ENCODE measurements at places on chromosomes 1 and 21. TPM values are rescaled to one million over a fixed set of nuclear protein-coding genes. Genes with fewer than 3 reads are reported as not detected.

Gene MFN2
- 50.2 TPM for total RNA-seq

Gene CLCA4
- total RNA-seq, result not detected

Gene HEYL
- total RNA-seq, result 15.4 TPM

DNA sequence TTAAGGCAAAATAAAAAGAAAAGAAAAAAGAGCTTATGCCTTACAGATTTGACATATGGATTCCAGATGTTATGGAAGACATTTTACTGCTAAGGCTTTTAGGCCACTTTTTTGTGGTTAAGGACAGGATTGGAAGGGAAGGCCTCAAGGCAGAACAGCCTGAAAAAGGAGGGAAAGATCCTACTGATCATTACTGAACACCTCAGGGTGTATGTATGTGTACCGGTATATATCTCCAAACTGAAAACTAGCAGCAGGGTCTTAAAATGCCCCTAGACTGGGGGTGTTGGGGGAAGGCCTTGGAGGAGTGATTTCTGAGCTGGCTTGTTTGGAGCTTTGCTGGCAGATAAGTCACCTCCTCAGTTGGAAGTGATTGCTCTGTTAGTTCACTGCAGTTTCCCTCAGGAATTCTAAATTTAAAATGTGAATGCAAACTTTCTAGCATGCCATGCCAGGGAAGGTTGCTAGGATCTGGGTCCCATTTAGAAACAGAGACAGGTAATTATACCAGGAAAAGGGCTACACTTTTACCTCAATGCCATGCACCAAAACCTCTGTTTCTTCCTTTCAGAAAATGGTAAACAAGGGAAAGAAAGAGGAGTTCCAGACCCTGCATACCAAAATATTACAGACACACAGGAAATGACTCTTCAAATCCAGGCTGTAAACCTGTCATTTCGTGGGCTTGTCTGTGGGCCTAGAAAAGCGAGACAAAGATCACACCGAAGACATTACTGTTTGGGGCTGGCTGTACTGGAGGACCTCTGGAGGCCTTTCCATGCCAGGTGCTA, 15.0 kb downstream of the C1orf52 start:
- peaks cover 16% of the 10 kb centered on the region for H3K4me1 ChIP-seq
- H3K4me3 ChIP-seq, result no peak overlapping the region
- H3K36me3 ChIP-seq, result no peaks in the 10 kb centered on the region
- H3K27me3 ChIP-seq, result no peaks in the 10 kb centered on the region

DNA sequence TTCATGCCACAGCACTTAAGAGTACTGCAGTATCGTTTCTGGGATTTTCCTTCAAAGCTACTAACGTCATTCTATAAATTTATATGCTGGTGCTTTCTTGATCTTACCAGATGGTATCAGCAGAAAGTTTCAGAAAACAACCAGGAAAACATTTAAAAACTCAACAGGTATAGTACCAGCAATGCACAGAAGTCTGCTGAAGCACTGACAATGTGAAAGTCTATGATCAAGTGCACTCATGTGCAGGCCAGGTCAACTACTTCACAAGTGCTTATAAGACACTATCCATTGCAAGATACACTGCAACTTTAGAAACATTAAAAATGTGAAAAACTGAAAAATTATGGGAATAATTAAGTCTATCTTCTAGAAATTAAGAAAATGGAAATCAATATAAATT, 34.7 kb downstream of the LYST start:
- no peaks in the 10 kb centered on the region for H3K4me1 ChIP-seq
- H3K4me3 ChIP-seq, result no peak overlapping the region
- H3K27me3 ChIP-seq, result no peaks in the 10 kb centered on the region
- H3K27ac ChIP-seq, result no peak overlapping the region
- peaks cover 25% of the 10 kb centered on the region for H3K36me3 ChIP-seq

DNA sequence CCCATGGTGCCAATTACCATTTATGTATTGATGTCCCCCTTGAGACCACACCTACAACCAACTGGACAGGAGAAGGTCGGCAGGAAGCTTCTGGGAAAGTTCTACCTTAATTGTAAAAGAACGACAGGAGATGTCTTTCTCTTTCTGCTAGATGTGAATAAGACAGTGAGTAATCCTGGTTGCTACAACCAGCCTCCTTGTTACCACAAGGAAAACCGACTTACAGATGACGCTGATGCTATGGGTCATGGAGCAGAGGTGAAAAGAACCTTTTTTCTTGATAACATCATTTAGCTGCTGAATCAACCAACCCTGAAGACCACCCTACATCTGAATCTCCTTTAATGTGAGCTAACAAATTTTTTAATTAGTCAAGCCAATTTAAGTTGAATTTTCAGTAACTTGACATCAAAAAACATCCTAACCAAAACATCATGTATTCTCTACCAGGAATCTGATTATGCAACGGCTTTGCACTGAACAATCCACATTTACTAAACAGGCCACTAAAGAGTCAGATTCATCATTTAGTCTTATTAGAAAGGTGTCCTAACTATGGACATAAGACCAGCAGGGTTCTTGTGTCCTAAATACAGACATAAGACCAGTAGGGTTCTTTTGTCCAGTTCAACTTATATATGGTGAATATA, 23.0 kb downstream of the RGS2 start:
- H3K36me3 ChIP-seq, result no peaks in the 10 kb centered on the region
- no peaks in the 10 kb centered on the region for H3K4me1 ChIP-seq
- no peak for DNase-seq
- H3K4me3 ChIP-seq, result no peak overlapping the region

Gene OXCT2
- total RNA-seq, result 0.76 TPM

GRCh38 chr1:206637605-206638004, 2.3 kb downstream of the DYRK3 start:
- peaks cover 25% of the 10 kb centered on the region for H3K4me1 ChIP-seq
- peak overlapping the region; percentile 30 for H3K27ac ChIP-seq
- no peaks in the 10 kb centered on the region for H3K36me3 ChIP-seq
- no peak for DNase-seq

- H3K36me3 ChIP-seq, result no peaks in the 10 kb centered on the region
- peaks cover 19% of the 10 kb centered on the region for H3K27me3 ChIP-seq
- peaks cover 32% of the 10 kb centered on the region for H3K4me1 ChIP-seq
- DNase-seq, result no peak
- peak overlapping the region; percentile 73 for H3K4me3 ChIP-seq
- H3K27ac ChIP-seq, result no peak overlapping the region
These were observed 3.4 kb downstream of the KCNA3 start for GRCh38 chr1:110671361-110671760.

DNA sequence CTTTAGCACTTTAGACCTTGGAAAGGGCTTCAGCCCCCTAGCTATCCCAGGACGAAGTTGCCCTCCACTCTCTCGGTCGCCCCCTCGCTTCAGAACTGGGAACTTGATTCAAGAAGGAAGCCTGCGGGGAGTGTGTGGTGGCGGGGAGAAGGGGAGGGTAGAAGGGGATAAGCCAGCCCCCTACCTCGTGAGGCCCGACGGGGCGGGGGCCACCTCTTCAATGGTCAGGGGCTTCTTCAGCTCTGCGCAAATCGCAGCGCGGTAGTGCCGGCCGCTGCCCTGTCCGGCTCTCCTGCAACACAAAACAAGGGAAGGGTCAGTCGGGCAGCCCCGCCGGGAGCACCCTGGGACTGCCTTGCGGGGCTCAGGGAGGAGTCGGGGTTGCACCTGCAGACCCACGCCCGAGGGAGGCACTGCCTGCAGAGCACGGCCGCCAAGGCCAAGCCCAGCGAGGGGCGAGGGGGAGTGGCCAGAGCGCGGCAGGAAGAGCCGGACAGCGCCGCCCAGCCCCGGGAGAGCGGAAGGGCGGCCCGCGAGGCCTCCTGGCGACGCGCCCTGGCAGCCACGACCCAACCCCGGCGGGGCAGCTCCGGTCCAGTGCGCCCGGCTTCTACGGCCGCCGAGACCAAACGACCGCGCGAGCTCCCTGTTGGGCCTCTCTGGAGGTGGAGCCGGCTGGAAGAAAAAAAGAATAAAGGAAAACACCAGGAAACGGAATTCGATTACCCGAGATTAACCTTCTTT, 56.2 kb upstream of the RASAL2 start:
- peaks cover 8% of the 10 kb centered on the region for H3K4me1 ChIP-seq
- peak; percentile 97 for DNase-seq
- H3K4me3 ChIP-seq, result peak overlapping the region; percentile 52

Gene VANGL2
- total RNA-seq, result 2.1 TPM

DNA sequence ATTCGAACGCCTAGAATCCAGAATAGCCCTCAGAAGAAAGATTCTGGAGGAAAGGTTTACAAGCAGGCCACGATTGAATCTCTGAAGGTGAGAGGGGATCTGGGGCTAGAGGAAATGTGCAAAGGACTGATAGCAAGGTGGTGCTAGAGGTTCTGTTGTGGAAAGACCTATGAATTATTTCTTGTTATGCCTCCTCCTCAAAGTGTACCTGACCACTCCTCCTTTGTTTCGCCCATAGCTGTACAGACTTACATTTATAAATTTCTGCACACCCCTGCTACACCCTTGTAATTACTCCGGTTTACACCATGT, 986 bp downstream of the TCEANC2 start:
- no peak for DNase-seq
- H3K36me3 ChIP-seq, result no peaks in the 10 kb centered on the region
- H3K4me3 ChIP-seq, result peak overlapping the region; percentile 95
- no peaks in the 10 kb centered on the region for H3K27me3 ChIP-seq
- peaks cover 46% of the 10 kb centered on the region for H3K4me1 ChIP-seq
- no peak overlapping the region for H3K27ac ChIP-seq

GRCh38 chr1:180170546-180171151, 16.0 kb downstream of the QSOX1 start:
- DNase-seq, result no peak
- H3K27me3 ChIP-seq, result no peaks in the 10 kb centered on the region
- no peak overlapping the region for H3K4me3 ChIP-seq
- H3K27ac ChIP-seq, result peak overlapping the region; percentile 2

Gene CELA2A
- 2.3 TPM for total RNA-seq

Measured in upper lobe of left lung (tissue), 6 donors.